ENCODE measurements at places on chromosomes 5 and 9. TPM values are rescaled to one million over a fixed set of nuclear protein-coding genes. Genes with fewer than 3 reads are reported as not detected.

The DDX4 gene
- not detected for total RNA-seq

The KLF4 gene
- 100 TPM for total RNA-seq

The NIPAL4 gene
- 0.32 TPM for total RNA-seq

The IL5 gene
- not detected for total RNA-seq

The PCA3 gene
- total RNA-seq: not detected

The GPR150 gene
- not detected for total RNA-seq

The LEAP2 gene
- total RNA-seq: 1.8 TPM

The BTNL9 gene
- 1.0 TPM for total RNA-seq

The ADAMTS13 gene
- 0.40 TPM for total RNA-seq

The TTC16 gene
- 0.20 TPM for total RNA-seq

The CATSPER3 gene
- 0.40 TPM for total RNA-seq

The C5orf34 gene
- total RNA-seq: 13.1 TPM

The C5orf46 gene
- not detected for total RNA-seq

- DNase-seq: peak; percentile 6
These were observed 160.0 kb downstream of the TMEM161B start for GRCh38 chr5:88108490-88109279.

DNA sequence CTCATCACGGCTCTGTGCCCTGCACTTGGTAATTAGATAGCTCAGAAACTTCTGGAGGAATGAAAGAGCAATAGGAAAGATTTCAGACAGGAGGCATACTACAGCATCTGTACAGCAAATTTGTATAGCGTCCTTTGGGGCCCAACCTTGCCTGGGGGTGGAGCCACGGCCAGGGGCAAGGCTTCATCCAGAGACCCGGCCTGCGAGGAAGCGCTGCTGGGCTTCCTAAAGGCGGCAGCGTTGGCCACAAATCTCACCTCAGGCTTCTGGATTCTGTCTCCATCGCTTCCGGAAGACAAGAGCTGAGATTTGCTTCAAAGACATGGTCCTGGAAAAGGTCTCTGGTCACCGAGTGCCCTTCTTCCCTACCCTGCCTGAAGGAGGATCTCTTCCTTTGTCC is 12.2 kb upstream of the SPATA31D1 start:
- no peak for DNase-seq

- DNase-seq: no peak
These were observed 67.8 kb downstream of the FGF1 start for GRCh38 chr5:142618130-142618523.

DNA sequence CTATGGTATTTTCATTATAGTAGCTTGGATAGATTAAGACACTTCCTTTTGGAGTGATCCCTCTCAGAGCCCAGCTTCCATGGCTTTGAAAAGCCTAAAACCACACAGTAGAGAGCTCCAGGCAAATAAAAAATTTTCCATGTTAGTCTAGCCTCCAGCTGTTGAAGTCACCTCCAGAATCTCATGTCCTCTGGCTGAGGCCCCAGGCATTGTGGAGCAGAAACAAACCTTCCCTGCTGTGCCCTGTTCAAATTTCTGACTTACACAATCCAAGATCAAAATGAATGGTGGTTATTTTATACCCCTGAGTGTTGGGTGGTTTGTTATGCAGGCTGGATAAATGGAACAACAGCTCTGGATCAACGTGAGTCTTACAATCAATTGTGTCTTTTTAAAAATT is 203.9 kb downstream of the ICE1 start:
- no peak for DNase-seq

DNA sequence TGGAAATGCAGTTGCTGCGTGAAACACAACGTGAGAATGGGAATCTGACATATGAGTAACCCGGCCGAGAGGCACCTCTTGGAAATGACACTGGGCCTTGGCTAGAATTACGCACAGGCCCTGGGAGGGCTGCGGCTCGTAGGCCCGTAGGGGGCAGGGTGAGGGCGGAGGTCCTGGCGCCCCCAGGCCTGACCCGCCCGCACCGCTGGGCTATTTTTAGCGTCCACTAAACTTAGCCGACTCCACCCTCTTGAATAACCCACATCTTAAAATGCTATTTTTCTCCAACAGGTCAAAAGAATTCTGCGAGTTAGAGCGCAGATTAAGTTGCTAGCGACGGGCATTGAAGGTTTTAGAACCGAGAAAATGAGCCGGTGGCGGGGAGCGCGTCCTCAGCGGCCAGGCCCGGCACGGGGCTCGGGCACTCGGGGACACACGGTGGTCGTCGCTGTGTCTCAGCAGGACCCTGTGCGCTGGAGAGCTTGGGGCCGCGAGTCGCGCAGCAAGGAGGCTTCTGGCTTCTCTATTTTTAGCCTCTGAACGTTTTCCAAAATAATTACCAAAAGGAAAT is 168.5 kb downstream of the AUH start:
- peak; percentile 97 for DNase-seq

DNA sequence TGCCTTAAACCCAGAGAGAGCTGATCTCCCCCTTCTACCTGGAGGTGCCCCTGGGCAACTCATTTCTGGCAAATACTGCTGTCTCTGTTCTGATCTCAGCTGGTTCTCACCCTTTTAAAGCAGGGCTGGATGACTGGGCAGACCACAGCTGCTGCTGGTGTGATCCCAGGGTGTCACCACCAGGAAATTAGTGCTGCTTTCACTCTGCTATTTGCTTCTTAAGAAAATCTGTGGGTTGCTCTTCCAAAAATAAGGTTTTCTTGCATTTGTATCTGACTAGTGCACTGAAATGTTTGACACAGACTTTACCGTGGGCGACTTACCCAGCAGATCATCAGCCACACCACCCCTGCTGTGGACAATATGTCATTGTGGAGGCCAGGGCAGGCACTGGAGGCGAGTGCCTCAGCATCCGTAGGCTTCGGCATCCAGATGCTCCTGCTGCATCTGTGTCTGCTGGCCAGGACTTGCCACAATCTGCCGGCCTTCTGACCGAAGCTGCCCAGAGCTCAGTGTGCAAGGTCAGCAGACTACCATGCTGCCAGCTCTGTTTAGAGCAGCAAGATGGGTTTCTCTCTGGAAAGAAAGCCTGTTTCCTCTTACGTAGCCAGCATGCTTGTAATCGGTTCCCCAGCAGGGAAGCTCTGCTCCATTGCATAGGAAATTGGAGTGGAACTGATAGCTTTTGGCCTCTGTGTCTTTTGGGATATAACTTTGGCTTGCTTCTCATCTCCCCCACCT is 13.6 kb downstream of the ARHGAP26 start:
- no peak for DNase-seq

DNA sequence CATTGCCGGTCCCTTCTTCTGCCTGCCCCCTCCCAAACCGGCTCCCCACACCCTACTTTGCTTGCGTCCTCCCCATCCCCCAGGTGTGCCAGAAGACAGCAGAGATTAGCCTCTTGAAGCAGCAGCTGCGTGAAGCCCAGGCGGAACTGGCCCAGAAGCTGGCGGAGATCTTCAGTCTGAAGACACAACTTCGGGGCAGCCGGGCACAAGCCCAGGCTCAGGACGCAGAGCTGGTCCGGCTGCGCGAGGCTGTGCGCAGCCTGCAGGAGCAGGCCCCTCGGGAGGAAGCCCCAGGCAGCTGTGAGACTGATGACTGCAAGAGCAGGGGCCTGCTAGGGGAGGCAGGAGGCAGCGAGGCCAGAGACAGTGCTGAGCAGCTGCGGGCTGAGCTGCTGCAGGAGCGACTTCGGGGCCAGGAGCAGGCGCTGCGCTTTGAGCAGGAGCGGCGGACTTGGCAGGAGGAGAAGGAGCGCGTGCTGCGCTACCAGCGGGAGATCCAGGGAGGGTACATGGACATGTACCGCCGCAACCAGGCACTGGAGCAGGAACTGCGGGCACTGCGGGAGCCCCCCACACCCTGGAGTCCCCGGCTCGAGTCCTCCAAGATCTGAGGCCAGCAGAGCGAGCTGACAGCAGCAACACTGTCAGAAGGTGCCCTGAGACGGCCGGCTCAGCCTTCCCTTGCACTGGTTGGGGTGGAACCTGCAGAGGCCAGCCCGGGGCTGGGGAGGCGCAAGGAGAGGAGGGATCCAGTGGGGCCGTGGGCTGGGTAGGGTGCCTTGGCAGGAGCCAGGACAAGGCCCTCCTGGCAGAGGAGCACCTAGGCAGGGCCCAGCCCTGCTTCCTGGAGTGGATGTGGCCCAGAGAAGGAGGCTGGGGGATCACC is 8.3 kb downstream of the N4BP3 start:
- no peak for DNase-seq

GRCh38 chr5:73204332-73204731 is 31.3 kb downstream of the TMEM174 start:
- no peak for DNase-seq

GRCh38 chr5:105392710-105393149 is 1830.1 kb upstream of the NUDT12 start:
- DNase-seq: no peak

DNA sequence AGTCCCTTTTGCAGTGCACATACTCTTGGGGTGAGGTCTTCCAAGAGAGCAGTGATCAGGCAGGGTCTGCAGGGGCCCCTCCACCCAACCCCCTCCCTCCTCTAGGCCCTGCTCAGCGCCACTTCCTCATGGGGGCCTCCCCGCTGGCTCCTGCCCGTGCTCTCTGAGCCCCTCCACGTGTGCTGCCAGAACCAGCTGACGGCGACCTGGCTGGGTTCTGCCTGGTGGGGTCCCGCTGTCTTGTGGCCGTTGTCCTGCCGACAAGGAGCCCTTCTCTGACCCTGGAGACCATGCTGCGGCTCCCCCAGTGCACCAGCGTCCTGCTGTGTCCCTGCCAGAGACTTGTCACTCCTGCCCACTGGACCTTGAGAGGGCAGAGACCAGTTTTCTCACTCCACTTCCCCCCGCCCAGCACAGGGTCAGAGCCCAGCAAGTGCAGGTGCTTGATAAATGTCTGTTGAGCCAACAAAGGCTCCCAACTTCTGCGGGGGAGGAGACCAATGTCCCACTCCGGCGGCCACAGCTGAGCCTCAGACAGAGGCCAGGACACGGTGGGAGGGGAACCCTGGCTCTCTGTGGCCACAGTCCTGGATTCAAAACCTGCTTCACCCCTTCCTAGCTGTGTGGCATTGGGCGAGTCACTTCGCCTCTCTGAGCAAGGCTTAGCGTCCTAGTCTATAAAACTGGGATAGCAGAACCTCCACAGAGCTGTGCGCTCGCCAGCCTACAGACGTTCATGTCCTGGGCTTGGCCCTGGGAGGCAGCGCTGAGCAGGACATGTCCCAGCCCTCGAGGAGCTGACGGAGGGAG is 24.8 kb downstream of the SARDH start:
- no peak for DNase-seq

DNA sequence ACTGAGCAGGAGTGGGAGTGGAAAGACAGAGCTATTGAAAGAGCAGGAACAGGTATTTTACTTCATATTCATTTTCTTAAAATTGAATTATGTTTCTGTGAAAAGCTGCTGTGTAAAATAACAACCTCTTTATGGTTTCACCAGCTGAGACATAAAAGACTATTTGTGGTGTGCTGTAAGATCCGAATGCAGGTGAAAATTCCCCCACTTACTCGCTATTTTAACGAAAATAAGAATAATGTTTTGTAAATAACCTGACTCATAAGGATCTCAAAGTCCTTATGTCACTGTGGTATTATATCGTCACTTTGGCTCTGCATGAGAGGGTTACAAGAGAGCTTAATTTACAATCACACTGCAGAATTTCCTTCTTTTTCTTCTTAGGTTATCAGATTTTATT is 65.3 kb upstream of the NFIB start:
- no peak for DNase-seq

DNA sequence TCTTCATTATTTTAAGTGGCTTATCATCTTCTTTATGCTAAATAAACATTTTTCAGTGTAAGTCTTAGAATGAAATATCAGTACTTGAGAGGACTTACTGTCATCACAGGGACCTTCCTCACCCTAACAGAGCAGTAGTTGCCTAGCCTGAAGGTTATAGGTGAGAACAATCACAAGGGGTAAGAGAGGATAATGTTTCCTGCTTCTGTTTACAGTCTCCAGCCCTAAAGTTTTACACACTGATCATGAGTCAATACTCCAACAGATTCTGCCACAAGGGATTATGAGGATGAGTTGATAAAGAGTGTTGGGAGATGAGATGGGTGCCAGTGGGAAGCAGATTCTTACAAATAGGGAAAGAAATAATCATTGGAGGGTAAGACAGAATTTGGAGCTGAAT is 265.1 kb upstream of the DAB2 start:
- DNase-seq: no peak

GRCh38 chr5:35149041-35149440 is 81.2 kb downstream of the PRLR start:
- no peak for DNase-seq

GRCh38 chr5:125883223-125883622 is 540.0 kb upstream of the GRAMD2B start:
- DNase-seq: no peak

DNA sequence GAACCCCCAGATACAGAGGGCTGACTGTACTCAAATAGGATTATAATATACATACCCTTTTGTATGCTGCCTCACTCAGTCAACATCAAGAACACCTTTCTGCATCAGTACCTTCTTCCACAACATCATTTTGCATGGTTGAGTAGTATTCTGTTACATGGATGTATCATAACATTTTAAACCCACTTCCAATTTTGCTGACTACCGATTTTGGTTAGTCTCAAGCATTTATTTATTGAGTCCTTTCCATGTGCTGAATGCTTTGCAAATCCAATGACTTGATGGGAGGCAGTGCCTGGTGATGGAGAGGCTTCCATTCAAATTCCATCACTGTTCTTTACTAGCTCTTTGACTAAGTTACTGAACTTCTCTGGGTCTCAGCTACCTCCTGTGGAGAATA is 182.0 kb upstream of the KLF4 start:
- no peak for DNase-seq

DNA sequence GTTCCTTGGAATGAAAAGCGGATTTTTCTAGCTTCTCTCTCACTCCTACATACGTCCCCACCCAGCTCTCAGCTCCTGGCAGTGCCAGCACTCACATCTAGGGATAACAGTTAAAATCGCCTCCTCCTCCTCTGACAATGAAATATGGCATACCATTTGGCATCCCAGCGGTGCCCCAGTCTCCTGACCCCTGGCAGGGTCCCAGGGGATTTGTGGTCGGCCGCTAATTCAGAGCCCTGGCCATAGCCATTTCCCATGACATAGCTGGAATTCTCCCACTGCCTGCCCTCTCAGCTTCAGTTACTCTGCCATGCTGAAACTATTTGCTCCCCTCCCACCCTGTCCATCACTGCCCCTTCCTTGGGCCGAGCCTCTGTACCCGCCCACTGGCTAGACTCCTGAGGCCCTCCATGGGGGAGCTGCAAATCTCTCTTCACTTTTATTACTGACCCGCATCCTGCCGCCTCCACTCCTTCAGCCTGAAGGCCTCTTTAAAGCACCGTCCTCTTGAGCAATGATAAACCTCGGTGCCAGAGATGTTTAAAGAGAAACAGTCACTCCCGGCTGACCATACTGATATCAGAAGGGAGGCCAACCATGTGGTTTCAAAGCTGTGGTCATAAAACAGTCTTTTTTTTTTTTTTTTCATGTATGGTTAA is 139.8 kb downstream of the SLIT3 start:
- no peak for DNase-seq

GRCh38 chr5:75828029-75828428 is 110.8 kb upstream of the POC5 start:
- no peak for DNase-seq

DNA sequence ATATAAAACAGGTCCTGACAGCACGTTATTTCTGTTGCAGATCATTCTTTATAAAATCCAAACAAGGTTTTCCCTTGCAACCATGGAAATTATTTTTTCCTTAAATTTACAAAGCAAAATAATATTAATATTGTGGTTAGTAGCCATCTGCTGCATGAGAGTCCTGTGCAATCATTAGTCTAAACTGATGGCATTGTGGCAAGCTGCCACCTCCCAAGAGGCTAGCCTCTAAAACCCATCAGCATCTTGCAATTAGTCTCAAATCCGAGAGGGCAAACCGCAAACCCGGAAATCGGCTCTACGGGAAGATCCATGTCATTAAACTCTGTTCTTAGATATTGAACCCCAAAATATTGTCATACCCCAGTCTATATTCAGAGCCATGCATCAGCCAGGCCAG is 11.3 kb upstream of the CDH6 start:
- no peak for DNase-seq
